ENCODE measurements at places on chromosomes 3 and 15.

DNA sequence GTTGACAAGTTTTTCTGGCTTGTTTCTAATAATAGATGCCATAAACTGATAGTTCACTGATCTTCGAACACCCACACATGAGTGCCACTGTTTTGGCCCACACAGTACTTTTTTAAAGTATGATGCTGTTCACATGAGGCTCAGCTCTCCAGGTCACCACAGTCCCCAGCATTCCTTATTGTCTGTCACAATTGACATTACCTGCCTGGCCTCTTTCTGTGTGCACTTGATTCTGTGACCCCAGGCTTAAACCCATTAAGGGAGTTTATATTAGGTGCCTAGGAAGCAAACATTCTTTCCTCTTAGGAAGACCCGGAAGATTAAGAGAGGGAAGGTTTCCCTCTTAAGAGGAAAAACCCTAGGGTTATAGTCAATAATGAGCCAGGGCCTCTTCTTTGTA, 24.2 kb upstream of the LRRFIP2 start:
- no peak for DNase-seq

DNA sequence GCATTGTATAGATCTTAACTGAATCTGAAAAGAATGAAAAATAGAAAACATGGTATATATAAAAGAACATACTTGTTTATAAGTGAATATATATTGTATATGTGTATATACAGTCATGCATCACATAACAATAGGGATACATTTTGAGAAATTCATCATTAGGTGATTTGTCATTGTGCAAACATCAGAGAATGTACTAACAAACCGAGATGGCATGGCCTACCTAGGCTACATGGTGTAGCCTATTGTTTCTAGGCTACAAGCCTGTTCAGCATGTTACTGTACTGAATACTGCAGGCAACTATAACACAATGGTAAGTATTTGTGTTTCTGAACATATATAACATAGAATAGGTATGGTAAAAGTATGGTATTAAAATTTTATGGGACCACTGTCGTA, 64.6 kb upstream of the CHRM5 start:
- DNase-seq = no peak

- DNase-seq = no peak
Measured at GRCh38 chr3:127747066-127747465, 74.3 kb downstream of the ABTB1 start.

GRCh38 chr3:35665390-35666055, 26.2 kb downstream of the ARPP21 start:
- no peak for DNase-seq

DNA sequence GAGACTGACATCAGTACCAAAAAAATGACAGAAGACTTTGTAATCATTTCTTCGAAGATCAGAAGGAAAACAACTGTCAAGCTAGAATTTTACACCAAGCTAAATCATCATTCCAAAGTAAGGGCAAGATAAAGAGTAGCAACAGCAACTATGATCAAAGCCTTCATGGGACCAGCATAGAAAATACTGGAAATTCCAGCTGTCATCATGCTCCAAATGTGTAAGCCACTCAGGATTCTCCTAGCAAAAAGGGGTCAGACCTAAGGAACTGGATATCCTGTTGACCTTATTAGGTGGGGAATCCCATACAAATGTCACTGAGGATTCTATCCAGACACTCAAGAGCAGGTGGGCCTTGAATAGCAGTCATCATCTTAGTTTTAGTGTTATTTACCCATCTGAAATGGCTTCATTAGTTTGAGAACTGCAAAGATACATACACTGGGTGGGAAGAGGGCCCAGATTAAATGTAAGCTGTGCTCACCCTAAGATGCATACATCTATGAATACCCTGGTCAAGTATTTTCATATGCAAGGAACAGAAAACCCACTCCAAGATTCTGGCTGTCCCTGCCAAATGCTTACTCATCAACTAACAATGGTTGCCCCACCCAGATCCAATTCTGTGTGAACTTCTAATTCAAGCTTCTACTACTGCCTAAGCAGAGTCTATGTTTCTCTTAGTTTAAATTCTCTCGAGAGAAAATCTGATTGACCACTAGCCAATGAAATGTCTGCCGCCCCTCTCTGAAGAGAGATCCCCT, 33.5 kb downstream of the CLDN18 start:
- no peak for DNase-seq

GRCh38 chr3:52773361-52774065, 2.8 kb upstream of the NEK4 start:
- no peak for DNase-seq

GRCh38 chr3:175502155-175502554, 643.0 kb downstream of the NAALADL2 start:
- no peak for DNase-seq

GRCh38 chr15:51365417-51365816, 24.0 kb downstream of the GLDN start:
- DNase-seq = no peak

DNA sequence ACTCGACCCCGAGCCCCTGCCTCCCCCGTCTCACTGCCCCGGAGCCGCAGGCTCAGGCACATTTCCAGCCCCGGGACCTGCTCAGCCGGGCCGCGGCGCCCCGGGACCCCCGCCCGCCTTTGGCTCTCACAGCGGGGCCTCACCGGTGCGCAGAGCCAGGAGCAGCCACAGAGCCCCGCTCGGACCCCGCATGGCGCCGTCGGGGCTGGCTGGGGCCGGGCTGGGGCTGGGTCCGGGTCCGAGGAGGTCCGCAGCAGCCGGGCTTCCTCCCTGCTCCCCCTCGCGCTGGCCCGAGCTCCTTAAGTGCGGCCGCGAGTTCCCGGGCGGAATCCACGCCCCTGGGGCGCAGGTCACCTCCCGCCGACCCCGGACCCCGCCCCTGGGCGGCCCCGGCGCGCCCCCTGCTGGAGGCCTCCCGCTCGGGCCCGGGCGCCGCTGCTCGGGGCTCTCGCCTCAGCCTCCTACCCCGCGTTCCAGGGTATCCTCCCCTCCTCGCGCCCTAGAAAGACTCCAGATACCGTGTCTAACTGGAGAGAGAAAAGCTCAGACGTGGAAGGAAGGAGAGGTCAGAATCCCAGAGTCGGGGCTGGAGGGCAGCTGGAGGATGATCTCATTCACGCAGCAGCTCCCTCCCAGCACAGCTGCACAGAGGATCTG, at the start of gene MELTF:
MELTF (minus strand) TSS at position 307 of the 657 bp plus-strand sequence; CDS start at position 192, 115 bp downstream.
- DNase-seq = peak; percentile 62

DNA sequence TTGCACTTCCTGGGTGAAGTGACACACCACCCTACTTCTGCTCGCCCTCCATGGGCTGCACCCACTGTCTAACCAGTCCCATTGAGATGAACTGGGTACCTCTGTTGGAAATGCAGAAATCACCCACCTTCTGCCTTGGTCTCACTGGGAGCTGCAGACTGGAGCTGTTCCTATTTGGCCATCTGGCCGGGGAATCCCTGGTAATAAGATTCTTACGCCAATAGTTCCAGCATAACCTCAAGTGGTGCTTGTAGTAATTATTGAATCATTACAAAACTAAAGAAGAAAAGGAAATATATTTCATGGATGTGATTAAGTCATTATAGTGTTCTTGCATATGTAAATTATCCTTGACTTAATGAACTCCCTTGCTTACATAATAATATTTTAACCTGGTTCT, 841.9 kb downstream of the CADM2 start:
- no peak for DNase-seq

- no peak for DNase-seq
Measured at GRCh38 chr3:173970281-173970680, 572.7 kb downstream of the NLGN1 start.

- no peak for DNase-seq
Measured at GRCh38 chr15:51128701-51129100, 34.0 kb upstream of the TNFAIP8L3 start.

- no peak for DNase-seq
Measured at GRCh38 chr15:84889991-84890669, 5.7 kb downstream of the SLC28A1 start.

GRCh38 chr3:99287876-99288275, 350.5 kb upstream of the COL8A1 start:
- DNase-seq = no peak

All from central memory CD4-positive, alpha-beta T cell (primary cell).